Activated CD8-positive, alpha-beta T cell treated with anti-CD3 and anti-CD28 coated beads for 36 hours (primary cell): ENCODE measurements at places on chromosomes 7 and 10. TPM values are rescaled to one million over a fixed set of nuclear protein-coding genes. Genes with fewer than 3 reads are reported as not detected.
A peak's percentile ranks its signal among the peaks of the same experiment; 100 is the strongest.

IDI2 gene
- not detected for total RNA-seq

CLCN1 gene
- not detected for total RNA-seq

DNA sequence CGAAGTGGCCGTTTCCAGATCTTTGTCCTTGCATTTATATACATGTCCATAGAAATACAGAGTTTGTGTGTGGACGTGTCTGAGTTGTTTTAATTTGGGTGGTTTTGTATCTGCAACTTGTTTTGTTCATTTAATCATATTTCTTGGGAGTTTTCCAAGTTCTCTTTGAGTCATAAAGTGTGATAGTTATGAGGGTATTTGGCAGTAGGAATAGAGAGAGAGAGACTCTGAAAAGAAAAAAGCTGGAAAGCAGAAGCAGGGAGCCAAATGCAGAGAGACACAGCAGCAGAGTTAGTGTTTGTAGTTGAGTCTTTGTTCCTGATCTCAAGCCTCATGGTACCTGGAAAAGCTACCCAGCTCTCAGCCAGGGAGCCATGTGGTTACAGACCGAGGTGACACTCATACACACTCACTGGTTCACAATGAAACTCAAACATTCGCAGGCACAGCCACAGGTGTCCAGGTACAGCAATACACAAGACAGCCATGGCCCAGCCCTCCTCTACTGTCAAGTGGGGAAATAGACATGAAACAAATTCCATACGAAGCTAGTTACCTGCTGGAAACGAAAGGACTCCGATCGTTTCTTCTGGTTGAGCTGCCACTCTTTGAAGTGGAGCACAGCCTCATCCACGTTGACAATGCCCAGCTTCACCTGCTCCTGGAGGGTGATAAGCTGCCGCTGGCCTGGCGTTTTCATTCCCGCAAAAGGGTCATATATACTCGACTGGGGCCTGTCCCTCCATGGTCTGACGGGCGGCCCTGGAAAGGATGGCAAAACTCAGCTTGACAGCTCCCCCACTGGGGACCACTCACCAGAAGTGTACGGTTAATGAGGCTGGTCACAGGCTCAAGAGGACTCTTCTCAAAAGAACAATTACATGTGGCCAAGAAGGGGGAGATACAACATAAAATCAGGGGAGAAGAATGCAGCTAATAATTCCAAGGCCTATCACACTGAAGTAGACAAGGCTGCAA lies 33.3 kb upstream of the TM9SF3 start:
- no peaks in the 10 kb centered on the region for H3K27me3 ChIP-seq
- H3K4me3 ChIP-seq, result no peak overlapping the region
- no peak for DNase-seq
- H3K27ac ChIP-seq, result no peak overlapping the region
- no peaks in the 10 kb centered on the region for H3K4me1 ChIP-seq
- no peaks in the 10 kb centered on the region for H3K36me3 ChIP-seq

- no peaks in the 10 kb centered on the region for H3K27me3 ChIP-seq
- H3K27ac ChIP-seq, result no peak overlapping the region
- H3K36me3 ChIP-seq, result peaks cover 30% of the 10 kb centered on the region
- H3K4me3 ChIP-seq, result no peak overlapping the region
Observed at GRCh38 chr7:5758753-5759335, 22.6 kb downstream of the RNF216 start.

DNA sequence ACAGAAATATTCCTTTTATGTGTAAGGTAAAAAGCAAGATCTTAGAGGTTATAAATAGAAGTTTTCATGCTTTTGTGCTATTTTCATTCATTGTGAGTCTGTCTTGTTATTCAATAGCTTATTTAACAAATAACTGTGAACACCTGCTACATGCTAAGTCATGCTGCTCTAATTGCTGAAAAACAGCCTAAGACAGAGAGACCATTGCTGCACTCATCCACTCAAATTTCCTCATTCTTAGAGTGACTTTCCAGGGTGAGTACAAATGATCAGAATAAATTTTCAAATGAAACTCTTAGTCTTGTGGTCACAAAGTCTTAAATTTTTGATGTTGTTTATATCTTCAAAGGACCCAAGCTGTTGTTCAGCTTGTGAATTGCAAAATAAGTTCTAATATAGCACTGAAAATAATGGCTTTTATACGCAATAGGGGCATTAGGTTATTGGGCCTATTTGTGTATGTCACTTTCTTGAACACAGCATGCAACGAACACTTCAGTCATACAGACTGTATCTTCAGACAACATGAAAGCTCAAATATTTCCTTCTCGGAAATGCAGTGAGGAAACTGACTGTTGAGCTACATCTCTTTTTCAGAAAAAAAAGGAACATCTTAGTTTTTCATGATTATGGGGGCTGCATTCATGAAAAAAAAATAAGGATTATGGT lies 247.9 kb upstream of the PCDH15 start:
- H3K27ac ChIP-seq, result no peak overlapping the region
- no peaks in the 10 kb centered on the region for H3K36me3 ChIP-seq
- DNase-seq, result no peak
- H3K27me3 ChIP-seq, result no peaks in the 10 kb centered on the region
- H3K4me3 ChIP-seq, result no peak overlapping the region

GRCh38 chr10:124338276-124338925 lies 80.3 kb downstream of the OAT start:
- H3K4me3 ChIP-seq, result no peak overlapping the region
- peaks cover 13% of the 10 kb centered on the region for H3K4me1 ChIP-seq
- H3K36me3 ChIP-seq, result no peaks in the 10 kb centered on the region
- no peak for DNase-seq

DNA sequence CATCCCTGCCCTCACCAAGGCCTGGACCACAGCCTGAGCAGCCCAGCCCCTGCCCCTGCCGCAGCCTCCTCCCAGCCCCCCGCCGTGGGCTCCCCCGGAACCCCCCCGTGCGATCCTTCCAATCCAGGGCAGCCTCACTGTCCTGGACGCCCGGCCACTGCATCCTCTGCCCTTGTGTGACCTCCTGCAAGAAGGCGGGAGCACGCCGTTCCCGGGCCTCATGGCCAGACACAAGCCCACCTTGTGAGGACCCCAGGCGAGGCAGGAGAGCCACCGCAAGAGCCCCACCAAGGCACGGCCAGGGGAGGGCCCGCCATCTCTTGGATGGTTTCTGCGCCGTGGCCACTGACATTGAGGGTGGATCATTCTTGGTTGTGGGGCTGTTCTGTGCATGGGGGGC lies 7.8 kb upstream of the LFNG start:
- H3K4me3 ChIP-seq, result peak overlapping the region; percentile 65
- H3K27ac ChIP-seq, result peak overlapping the region; percentile 93
- no peaks in the 10 kb centered on the region for H3K36me3 ChIP-seq
